ENCODE measurements at places on chromosomes 2 and 18.

DNA sequence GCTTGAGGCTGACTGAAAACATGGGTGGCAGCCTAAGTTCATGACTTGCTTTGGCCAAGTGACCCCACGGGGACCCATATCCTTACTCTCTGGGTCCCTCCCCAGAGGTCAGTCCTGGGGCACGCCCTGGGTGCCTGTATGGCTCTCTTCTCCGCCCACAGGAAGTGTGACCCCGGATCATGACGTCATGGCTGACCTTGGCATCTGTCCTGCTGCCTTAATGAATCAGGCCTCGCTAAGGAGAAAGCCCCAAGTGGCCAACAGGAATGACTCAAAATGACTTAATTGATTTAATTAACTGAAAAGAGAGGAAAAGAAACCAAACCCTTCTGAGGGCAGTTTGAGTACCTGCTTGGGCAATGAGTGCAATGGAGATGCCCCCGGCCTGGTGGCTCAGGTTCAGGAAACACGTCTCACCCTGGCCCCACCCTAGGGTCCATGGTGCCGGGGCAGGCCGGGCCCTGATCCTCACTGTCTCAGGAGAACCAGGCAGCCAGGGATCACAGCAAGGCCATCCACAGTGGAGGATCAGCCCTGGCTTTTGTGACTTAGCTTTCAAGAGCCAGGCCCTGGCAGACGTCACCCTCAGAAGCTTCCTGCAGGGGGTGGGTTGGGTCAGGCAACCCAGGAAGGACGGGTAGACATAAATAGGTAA, 112.0 kb downstream of the CYP26B1 start:
- DNase-seq: no peak

- DNase-seq: no peak
Measured at GRCh38 chr2:95091885-95092555, 29.6 kb downstream of the MRPS5 start.

DNA sequence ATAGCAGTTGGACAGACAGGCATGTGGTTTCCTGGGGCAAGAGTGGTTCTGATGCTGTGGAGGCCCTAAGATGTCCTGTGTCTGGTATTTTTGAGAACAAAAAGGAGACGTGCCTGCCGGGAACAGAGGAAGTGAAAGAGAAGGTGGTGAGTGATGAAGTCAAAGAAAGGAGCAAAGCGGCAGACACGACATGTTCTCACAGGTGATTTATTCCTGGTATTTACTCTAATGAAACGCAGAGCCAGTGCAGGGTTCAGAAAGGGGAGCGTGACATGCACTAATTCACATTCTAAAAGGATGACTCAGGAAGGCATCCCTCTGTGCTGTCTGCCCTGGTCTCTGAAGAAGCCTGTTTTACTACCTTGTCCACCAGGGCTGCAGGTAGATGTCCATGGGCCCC, 211.0 kb downstream of the KCNE4 start:
- DNase-seq: no peak

- DNase-seq: no peak
Measured at GRCh38 chr18:74522635-74523548, 11.4 kb upstream of the CNDP1 start.

GRCh38 chr2:31318361-31319336, 84.7 kb downstream of the EHD3 start:
- no peak for DNase-seq

GRCh38 chr2:39851251-39851650, 72.2 kb upstream of the THUMPD2 start:
- no peak for DNase-seq

GRCh38 chr2:74290466-74291217, 52.6 kb downstream of the SLC4A5 start:
- DNase-seq: no peak

- peak; percentile 42 for DNase-seq
Measured at GRCh38 chr2:186503827-186504606, 18.0 kb downstream of the ZC3H15 start.

DNA sequence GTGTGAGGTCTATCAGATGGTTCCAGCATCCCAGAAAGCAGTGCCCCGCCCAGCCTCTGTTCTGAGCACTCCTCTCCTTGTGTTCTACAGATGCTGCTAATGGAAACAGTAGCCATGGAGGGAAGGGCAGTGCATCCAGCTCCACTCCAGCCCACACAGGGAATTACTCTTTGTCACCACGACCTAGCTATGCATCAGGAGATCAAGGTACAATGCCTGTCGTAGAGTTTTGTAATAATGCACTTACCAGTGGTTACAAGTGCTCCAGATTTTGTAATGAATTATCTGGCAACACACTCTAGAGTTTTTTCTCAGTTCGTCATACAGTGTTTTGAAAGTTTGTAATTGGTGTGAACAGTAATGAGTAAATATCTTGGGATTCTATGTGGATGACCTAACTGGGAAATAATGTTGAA, 161.1 kb downstream of the ESCO1 start:
- peak; percentile 15 for DNase-seq

DNA sequence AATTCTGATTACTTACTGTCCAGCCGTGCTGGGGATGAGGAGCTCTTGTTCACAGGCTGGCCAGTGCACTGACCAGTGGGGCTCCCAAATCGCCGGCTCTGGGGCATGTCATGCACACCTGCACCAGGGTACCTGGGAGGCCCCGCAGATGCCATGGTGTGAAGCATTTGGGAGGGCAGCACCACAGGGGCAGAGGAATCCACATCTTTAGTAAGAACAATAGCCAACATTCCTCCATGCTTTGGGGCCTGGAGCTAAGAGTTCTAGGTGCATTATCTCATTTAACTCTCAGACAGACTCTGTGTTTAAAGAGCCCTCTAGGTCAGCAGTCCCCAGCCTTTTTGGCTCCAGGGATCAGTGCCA, 104.2 kb downstream of the ACKR3 start:
- no peak for DNase-seq

- no peak for DNase-seq
Measured at GRCh38 chr2:215755641-215756345, 257.6 kb downstream of the MREG start.

DNA sequence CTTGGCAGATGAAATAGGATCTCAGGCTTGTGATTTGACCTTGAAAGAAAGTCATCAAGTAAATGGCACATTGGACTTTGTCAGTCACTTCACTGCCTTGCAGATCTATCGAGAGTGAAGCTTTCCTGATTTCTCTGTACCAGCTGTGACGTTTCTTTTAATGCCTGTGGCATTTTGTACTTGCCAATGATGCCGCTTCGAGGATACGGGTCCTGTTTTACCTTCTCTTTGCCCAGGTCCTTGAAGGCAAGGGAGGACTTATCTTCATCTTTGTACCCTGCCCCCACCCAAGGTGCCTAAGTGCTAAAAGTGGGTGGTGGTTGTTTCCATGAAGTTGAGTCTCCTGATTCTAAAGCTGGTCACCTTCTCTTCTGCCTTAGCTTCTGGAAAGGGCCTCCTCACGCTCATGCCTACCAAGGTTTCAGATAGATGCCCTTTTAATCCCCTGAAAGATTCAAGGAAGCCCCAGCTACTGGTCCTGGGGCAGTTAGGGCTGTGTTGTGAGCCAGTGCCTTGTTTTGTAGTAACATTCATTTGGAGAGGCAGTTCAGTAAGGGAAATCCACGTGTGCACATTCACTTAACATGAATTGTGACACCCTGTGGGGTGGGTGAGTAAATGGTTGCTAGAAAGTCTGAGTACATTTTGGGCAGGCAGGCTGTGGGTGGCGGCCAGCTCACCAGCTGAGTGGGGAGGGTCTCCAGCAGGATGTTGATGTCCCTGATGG, 6.1 kb downstream of the LBH start:
- no peak for DNase-seq

DNA sequence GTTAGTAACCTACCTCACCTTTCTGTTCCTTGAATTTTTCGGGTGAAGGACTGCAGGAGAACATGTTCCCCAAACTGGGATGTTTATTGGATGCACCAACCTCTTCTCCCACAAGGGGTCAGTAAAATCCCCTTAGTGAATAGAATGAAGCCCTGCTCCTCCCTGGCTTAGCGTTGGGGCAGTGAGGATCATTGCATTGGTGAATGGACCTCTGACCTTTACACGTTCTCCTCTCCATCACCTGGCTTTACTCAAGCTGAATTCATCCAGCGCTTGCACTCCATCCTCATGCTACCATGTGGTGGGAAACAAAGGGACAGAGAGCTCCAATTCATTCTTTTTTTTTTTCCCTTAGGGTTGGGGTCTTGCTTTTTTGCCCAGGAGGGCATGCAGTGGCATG, 157.2 kb downstream of the MIB1 start:
- peak; percentile 56 for DNase-seq

GRCh38 chr2:168114040-168114439, 133.4 kb downstream of the STK39 start:
- no peak for DNase-seq

DNA sequence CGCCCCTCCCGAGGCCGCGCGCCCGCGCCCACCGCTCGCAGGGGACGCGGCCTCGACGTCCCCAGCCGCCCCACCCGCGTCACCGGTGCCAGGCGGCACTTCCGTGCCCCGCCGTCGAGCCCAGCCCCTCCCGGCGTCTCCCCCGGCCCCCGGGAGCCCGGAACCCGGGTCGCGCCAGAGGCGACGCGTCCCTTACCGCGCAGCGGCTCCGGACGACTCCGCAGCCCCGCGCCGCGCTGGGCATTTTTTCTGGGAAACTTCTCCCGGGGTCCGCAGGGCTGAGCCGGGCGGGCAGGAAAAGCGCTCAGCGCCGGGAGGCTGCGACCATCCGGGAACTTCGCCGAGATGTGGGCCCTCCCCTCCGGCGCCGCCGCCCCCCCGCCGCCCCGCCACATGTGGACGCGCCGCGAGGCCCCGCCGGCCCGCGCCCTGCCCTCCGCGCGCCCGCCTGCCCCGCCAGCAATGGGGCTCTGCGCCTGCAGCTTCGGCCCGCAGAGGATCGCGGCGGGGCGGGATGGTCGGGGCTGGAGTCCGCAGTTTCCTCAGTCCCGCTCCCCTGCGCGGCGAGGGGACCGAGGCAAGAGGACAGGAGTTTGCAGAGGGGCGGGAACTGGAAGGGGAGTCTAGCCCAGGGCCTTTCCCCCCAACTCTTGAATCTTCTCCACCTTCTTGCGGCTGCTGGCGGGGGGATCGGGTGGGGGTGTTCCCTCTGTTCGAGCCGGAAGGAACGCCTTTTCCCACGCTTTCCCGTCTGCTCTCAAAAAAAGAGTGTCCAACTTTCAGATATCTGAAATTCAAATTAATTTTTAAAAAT, 81.5 kb downstream of the CHRNA1 start:
- no peak for DNase-seq

- DNase-seq: no peak
Measured at GRCh38 chr2:140128909-140129308, 1348.7 kb upstream of the NXPH2 start.

- no peak for DNase-seq
Measured at GRCh38 chr2:161370981-161371380, 45.1 kb upstream of the TBR1 start.

DNA sequence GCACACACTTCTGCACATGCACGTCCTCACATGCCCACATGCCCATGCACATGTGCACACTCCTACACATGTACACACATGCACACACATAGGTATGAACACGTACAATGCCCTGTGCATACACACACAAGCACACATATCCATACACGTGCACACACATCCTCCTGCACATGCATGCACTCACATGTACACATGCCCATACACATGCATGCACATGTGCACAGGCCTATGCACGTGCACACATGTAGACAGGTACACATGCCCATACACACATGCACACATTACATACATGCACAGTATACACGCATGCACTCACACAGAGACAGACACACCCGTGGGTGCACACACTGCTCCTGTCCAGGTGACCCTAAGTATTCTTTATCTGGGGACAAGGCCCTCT, 34.3 kb downstream of the GPC1 start:
- DNase-seq: no peak

- DNase-seq: no peak
Measured at GRCh38 chr2:133867166-133867565, 298.9 kb upstream of the NCKAP5 start.

- DNase-seq: no peak
Measured at GRCh38 chr18:31624892-31625640, 33.4 kb downstream of the TTR start.

DNA sequence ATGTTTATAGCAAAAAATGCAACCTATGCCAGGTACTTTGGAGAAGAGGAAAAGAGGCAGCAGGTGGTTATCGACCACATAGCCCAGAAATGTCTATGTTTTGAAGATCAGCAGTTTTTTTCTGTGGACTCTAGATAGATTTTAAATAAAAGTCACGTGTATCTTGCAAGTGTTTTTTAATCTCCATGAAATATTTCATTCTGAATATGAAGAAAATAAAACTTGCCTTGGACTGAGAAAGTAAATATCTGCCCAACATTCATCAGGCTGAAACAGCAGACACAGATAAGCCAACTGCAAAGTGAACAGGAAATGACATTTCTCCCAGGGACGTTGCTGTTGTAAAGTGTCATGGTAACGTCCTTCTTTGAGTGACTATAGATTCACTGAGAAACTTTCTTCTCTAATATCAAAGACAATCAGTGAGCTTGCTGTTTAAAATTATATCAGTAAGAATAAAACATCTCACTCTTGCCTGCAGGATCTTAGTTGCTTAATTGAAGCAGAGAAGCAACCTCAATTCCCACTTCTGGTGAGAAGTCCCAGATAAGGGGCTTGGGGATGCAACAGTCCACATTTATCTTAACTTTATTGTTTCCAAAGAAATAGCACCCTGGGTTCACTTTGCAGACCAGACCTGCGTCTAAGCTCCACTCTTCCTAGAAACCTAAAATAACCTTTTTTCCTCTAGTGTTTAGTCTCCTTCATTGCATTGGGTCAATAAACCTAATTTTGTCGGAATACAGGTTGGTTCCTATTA, 6.3 kb downstream of the MYOM1 start:
- DNase-seq: no peak

GRCh38 chr2:162118166-162119031, 33.6 kb downstream of the GCG start:
- no peak for DNase-seq

DNA sequence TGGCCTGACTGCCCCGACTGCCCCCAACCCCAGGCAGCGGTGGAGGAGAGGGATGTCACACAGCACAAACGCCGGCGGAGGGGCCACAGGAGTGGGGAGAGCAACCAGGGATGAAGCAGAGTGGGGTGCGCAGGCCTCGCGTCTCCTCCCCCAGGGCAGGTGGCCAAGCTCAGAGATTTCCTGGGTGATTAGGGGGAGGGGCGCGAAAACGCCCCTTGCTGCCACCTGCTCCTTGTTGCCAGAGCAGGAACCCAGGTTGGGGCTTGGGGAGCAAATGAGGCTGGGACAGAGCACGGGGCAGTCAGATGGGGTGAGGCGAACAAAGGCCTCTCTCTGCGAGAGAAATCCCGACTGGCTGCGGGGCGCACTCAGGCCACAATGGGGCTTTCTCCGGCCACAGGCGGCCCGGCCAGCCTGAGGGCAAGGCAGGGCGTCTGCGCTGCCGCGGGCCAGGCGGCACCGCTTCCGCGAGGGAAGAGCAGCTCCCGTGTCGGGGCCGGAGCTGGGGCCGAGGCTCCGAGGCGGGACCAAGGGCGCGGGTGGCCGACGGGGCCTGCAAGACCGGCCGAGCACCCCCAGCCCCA, 11.5 kb downstream of the TEX44 start:
- DNase-seq: peak; percentile 36

All from HepG2 (cell line).